Right cardiac atrium (tissue), 5 donors: ENCODE measurements at places on chromosomes 3 and 15.

- no peak for DNase-seq
Measured at GRCh38 chr3:194181612-194182529, 45.9 kb downstream of the HES1 start.

GRCh38 chr3:89504432-89504831 lies 397.0 kb downstream of the EPHA3 start:
- DNase-seq, result no peak

DNA sequence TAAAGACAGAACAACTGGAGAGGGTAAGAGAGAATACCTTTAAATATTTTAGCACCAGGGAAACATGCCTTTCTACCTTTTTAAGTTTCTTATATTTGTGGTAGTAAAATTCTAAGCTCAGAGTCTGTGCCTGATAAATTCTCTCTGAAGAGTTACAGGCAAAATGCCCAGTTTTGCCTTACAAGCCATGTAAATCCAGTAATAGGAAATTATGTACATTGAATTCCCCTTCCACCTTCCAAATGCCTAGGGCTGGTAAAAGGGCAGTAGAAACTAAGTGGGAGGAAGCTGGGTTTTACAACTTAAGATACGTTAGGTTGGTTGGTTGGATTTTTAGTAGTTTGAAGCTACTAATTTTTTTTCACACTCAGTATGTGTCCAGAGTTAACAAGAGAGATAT lies 43.1 kb upstream of the TP63 start:
- no peak for DNase-seq

DNA sequence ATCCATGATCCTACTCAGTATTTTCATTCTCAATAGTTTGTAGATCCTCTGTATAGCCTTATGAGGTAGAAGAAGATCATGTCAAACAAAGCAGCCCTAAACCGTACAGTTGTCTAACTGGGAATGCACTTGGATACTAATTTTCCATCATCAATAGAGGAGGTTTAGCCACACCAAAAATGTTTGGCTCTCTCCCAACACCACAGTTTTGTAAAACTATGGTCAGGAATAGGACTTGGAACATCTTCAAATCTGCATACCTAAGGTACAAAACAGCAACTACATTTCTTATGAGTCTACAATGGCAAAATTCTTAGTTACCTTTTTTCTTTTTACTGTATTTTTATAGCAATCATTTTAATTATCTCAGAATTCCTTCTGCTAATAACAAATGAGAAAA lies 1001.6 kb downstream of the ROBO2 start:
- DNase-seq, result no peak

DNA sequence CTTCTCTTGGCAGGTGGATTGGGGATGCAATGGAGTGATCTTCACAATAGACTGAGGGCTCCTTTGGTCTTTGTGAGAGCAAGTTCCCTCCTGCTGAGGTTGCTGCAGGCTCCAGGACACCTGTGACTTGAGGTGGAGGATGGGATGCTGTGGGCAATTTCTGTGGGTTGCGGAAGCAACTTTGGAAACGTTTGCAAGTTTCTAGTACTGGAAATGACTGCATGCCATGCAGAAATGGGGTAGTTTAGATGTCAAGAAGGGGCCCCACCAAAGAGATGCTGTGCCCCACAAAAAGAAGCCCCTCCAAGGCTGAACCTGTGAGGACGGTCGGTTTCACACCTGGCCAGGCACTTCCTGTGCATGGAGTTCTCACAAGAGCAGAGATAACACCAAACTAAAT lies 80.4 kb upstream of the XCR1 start:
- no peak for DNase-seq

DNA sequence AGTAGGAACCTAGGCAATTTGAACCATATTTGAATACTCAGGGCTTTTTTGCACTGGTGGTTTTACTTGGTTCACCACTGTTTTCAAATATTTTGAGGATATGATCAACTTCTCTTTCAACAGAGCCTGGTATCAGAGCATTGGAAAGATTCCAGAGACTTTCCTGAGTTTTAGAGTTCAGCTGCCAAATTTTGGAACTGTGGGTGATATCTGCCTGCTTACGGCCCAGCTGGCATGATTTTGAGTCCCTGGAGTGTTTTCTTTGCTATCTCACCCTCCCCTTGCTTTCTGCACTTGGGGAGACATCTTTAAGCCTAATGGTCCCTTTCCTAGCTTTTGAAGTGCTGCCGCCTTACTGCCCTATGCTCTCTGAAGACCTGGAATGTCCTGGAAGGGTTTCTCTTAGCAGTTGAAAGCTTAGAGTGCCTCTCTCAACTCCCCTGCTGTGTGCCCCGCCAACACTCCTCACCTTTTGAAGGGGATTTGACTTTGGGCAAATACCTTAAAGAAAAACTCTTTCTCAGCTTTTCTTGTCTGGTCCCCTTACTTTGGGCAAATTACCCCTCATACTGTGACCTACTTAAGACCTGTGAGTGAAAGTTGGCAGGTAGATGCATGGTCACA lies 539.1 kb downstream of the MFSD1 start:
- DNase-seq, result no peak

- DNase-seq, result no peak
Measured at GRCh38 chr3:144772372-144772771, 800.7 kb downstream of the DIPK2A start.
